ENCODE measurements at places on chromosomes 7 and 10.

- no peak for DNase-seq
These were observed 296.4 kb downstream of the DGKB start for GRCh38 chr7:14606101-14606500.

- peak; percentile 16 for DNase-seq
These were observed 1.2 kb upstream of the SGCE start for GRCh38 chr7:94656925-94657731.

GRCh38 chr10:48526011-48526821 is 78.7 kb downstream of the ARHGAP22 start:
- DNase-seq, result no peak

DNA sequence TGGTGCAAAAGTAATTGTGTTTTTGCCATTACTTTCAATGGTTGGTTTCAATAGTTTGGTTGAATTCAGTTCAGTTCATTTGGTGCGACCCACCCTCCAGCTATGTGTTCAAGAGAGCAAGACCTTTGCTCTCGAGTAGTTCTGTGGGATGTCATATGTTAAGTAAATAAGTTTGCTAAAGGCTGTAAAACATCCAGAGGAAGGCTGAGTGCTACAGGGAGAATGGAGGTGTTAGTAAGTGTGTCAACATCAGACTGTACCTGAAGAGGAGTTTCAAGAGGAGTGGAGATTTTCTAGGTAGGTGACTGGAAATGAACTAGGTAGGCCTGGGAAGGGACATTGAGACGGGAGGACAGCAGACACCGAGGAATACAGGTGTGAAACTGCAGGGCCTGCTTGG is 147.7 kb downstream of the SH2D4B start:
- no peak for DNase-seq

DNA sequence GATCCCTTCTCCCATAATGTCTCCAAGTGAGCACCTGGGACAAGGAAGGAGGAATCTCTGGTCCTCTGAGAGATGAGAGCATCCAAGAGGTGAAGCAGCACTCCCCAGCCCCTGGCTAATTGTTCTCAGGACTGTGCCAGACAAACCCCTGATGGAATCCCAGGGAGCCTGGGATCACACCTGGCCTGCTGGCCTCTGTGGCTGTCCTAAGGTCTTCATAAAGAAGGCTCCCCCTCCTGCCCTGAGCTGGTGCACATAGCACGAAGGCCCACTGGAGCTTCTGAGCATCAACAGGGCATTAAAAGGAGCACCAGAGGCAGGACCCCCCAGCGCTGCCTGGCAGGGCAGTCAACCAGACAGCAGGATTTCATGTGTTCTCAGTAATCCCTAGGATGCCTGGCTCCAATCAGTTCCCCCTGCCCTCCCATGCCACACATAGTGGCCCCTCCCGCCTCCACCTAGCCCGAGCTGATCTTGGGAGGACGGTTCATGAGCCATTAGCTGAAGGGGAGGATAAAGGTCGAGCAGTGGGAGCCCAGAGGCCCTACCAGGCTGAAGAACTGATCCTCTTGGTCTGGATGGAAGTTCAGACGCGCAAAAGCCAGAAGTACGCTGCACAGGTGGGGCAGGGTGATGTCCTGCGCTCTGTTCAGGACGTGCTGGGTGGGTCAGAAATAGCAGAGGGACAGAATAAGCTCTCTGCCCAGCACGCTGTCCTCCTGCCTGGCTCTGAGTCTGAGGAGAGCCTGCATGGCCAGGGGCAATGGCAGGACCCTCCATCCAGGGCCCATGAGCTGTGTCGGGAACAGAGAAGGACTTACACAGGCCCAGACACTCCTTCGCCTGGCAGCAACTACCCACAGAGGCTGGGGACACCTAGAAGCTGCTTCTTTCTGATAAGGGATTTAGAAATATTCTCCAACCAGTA is 8.4 kb downstream of the TBRG4 start:
- no peak for DNase-seq

All from HCT116 (cell line).